ENCODE measurements at places on chromosomes 3 and 15.

- no peak overlapping the region for H3K27ac ChIP-seq
- H3K27me3 ChIP-seq, result no peaks in the 10 kb centered on the region
- no peak overlapping the region for H3K4me3 ChIP-seq
- no peak for DNase-seq
These were observed 168.8 kb upstream of the THRB start for GRCh38 chr3:24663406-24663805.

DNA sequence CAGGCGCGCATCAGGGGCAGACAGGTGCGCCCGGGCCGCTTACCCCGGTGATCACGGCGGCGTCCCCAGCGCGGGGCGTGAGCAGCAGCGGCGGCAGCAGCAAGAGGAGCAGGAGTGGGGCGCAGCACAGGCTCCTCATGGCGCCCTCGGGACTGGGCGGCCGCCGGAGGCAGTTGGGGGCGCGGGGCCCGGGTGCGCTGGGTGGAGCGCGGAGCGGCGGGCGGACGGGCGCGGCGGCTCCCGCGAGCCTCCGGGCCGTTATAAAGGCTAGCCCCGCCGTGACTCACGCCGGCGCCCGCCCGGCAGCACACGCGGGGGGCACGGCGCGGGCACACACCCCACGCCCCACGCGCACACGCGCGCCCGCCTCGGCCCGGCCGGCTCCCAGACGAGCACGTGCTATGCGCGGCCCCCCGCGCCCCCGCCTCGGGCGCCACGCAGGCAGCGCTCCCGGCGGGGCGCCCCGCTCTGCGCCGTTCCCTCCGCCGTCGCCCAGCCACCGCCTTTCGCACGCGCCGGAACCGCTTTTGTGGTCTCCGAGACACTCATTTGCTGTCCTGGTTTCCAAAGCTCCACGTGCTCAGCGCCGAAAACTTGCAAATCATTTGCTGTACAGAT is at the start of gene PROK2:
TSS of gene PROK2 (minus strand) at position 235 of the 618 bp plus-strand sequence. CDS start at position 139, 96 bp downstream.
- no peaks in the 10 kb centered on the region for H3K36me3 ChIP-seq
- peaks cover 84% of the 10 kb centered on the region for H3K27me3 ChIP-seq
- no peak for DNase-seq
- peaks cover 22% of the 10 kb centered on the region for H3K4me1 ChIP-seq

- no peak overlapping the region for H3K27ac ChIP-seq
- peaks cover 3% of the 10 kb centered on the region for H3K27me3 ChIP-seq
- H3K36me3 ChIP-seq, result no peaks in the 10 kb centered on the region
These were observed 28.7 kb upstream of the RPS17 start for GRCh38 chr15:82568986-82569385.

DNA sequence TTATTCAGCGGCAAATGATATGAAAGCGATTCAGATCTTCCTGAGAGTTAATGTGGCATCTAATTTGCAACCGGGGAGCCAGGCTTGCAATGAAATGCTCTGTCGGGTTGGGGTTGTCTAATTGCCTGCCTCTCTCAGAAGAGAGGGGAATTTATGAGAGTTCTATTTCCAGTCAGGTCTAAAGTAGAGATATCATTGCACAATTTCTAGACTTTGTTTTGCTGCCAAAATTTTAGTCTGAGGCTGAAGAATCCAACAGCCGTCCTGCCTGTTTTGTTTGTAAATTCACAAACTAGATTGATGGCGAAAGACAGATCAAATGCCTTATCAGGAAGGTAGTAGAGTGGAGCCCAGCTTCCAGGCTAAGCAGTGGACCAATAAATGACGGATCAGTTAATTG is 610 bp downstream of the LIPC start:
- DNase-seq, result no peak
- no peaks in the 10 kb centered on the region for H3K36me3 ChIP-seq
- no peak overlapping the region for H3K4me3 ChIP-seq
- H3K27me3 ChIP-seq, result no peaks in the 10 kb centered on the region

GRCh38 chr3:32082721-32083120 is 23.7 kb upstream of the GPD1L start:
- no peak overlapping the region for H3K4me3 ChIP-seq
- no peaks in the 10 kb centered on the region for H3K27me3 ChIP-seq
- H3K27ac ChIP-seq, result no peak overlapping the region
- no peaks in the 10 kb centered on the region for H3K36me3 ChIP-seq
- DNase-seq, result no peak
- H3K4me1 ChIP-seq, result peaks cover 8% of the 10 kb centered on the region

DNA sequence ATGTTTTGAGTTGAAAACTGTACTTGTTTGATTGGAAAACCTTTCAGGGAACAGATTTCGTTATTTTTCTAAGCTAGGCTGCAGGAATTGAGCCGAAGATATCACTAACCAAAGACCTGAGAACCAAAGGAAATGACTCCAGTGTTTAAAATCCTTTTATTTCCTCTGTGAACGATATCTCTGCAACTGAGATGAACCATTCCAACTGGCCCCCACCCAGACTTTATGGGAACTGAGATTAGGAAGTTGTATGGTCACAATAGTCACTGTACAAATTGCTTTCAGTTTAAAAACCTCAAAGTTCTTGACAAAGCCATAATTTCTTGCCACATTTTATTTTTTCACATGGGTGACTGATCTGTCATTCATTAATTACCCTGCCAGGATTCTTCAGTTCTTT is 232.4 kb downstream of the RBMS3 start:
- H3K4me3 ChIP-seq, result peak overlapping the region; percentile 16
- no peak for DNase-seq
- H3K27ac ChIP-seq, result peak overlapping the region; percentile 72
- no peaks in the 10 kb centered on the region for H3K27me3 ChIP-seq
- H3K4me1 ChIP-seq, result peaks cover 35% of the 10 kb centered on the region
